ENCODE measurements at places on chromosomes 3 and 15. TPM values are rescaled to one million over a fixed set of nuclear protein-coding genes. Genes with fewer than 3 reads are reported as not detected.

RHOV gene
- not detected for total RNA-seq

ADCY5 gene
- under 0.01 TPM for total RNA-seq

TMC3 gene
- total RNA-seq, result 3.9 TPM

SERINC4 gene
- total RNA-seq, result not detected

NCBP2 gene
- total RNA-seq, result 78.0 TPM

LRRC49 gene
- 12.4 TPM for total RNA-seq

CDV3 gene
- 182 TPM for total RNA-seq

SLC24A5 gene
- total RNA-seq, result not detected

STRA6 gene
- total RNA-seq, result 2.5 TPM

UCN2 gene
- 0.85 TPM for total RNA-seq

GOLGA8F gene
- total RNA-seq, result not detected

SUCNR1 gene
- total RNA-seq, result 6.7 TPM
